ENCODE measurements at places on chromosomes 4 and X.

DNA sequence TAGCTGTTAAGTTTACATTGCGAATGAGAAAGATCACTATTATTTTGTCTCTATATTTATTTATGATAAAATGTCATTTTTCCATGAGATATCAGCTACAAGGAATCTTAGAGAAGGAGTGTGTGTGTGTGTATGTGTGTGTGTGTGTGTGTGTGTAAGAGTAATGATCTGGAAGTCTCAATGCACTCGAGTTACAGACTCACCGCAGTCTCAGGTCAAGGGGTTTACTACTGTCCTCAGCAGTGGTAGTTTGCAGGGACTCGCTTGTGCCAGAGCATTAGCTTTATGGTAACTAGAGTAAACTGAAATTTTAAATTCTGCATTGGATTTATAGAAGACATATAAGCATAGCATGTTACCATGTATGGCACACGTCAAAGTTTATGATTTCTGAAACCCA, 30.8 kb downstream of the LRP2BP start:
- DNase-seq, result no peak

DNA sequence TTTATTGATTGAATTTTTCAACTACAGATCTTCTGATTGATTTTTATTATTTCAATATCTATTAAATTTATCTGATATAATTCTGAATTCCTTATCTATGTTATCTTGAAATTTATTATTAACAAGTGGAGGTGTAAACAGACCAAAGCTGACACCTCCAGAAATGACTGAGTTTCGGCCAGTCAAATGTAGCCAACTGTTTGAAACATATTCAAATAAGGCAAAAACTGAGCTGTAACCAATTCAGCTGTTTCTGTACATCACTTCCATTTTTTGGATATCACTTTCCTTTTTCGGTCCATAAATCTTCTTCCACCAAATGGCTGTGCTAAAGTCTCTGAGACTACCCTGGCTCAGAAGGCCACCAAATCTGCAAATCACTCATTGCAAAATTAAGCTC, 2127.3 kb upstream of the AGA start:
- DNase-seq, result no peak

- no peak for DNase-seq
Observed at GRCh38 chr4:183831026-183831446, 74.1 kb upstream of the STOX2 start.

GRCh38 chr4:39657465-39657864, 18.8 kb upstream of the SMIM14 start:
- no peak for DNase-seq

DNA sequence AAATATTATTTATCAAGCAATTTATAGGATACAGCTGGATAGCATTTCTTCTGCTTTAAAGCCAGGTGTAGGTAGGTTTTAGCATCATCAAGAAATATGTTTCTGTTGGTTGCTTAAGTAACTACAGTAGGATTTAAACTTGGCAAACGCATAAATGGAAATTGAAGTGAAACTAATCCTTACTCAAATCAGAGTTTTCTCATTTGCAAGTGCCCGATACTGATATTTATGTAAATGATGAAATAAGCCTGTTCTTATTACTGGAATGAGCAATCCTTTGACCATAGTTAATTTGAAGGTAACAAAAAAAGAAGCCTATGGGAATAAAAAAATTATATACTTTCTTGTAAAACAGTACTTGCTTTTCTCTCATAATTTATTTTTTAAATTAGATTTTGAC, 23.2 kb upstream of the PIGA start:
- DNase-seq, result no peak

DNA sequence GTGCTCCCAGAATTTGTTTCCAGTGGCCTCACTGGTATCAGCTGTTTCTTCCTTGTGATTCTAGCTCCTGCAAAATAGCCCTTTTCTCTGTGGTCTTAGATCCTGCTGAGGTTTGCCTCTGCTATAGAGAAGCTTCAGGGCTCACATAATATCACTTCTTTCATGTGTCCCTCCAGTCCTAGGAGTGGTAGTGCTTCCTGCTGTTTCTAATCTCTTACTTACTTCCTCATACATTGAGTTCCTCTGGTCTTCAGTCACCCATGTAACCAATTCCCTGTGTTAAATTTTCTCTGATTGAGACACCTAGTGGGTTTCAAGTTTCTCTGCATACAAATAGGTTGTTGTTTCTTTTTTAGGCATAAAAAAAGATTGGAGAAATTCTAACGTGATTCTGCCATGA, 1567.9 kb downstream of the ARAP2 start:
- no peak for DNase-seq

DNA sequence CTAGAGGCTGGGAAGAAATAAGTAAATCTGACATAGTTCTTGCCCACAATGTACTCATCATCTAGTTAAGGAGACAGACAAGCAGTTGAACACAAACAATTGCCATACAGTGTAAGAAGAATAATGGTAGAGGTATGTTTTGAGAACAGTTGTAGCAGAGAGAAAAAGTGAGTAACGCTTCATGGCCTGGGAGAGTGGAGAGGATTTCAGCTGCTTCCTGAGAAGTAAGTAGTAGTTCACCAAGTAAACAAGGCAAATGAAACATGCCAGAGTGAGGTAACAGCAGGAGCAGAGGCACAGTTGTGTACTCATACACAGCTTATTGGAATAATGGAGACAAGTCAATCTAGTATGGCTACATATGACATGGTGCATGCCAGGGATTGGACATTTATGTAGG, 53.6 kb upstream of the RAP2C start:
- DNase-seq, result no peak
